ENCODE measurements at places on chromosomes 7 and 10.

DNA sequence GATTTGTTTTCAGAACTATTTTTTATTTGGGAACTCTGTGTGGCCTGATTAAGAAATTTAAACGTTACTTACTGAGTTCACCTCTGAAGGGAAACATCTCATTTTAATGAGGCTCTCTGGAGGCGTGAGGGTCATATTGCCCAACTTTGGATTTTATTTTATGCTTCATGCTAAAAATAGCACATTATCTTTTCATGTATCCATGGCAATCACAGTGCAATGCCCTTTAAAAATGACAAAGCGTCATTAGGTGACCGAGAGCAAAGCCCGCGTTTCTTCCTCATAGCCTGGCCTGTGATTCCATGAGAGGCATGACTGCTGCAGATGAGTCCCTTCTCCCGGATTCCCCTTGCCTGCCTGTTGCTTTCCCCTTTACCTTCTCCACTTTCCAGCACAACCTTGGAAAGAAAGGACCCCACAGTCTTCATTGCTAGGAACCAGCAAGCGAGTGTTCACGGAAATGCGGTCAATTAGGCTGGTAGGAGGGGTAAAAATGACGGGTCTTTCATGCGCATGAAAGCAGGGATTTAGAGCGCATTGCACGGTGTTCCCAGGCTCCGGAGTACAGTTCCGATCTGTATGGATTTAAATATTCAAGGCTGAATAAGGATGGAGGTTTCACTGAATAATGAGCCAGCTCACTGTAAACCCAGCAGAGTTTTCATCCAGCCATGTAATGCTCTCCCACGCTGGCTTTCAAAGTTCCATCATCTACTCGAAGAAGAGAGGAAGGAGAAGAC lies 98.2 kb upstream of the PITRM1 start:
- no peak for DNase-seq

- no peak for DNase-seq
Measured at GRCh38 chr10:34814223-34814912, 728 bp downstream of the PARD3 start.

DNA sequence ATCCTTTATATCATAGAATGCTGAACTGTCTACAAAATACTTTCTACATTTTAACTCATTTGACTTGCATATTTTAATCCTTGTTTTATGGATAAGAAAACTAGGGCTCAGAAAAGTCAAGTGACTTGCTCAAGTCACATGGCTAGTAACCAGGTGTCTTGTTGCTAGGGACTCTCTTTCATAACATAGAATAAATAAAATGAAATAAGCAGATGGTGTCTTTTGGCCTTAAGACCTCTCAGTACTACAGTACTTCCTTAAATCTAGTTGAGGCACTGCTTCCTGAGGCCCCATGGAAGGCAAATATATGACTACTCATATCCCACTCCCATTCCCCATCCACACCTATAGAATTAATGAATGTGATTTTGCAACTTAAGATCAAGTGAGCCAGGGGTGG lies 87.9 kb downstream of the CDK6 start:
- no peak for DNase-seq

DNA sequence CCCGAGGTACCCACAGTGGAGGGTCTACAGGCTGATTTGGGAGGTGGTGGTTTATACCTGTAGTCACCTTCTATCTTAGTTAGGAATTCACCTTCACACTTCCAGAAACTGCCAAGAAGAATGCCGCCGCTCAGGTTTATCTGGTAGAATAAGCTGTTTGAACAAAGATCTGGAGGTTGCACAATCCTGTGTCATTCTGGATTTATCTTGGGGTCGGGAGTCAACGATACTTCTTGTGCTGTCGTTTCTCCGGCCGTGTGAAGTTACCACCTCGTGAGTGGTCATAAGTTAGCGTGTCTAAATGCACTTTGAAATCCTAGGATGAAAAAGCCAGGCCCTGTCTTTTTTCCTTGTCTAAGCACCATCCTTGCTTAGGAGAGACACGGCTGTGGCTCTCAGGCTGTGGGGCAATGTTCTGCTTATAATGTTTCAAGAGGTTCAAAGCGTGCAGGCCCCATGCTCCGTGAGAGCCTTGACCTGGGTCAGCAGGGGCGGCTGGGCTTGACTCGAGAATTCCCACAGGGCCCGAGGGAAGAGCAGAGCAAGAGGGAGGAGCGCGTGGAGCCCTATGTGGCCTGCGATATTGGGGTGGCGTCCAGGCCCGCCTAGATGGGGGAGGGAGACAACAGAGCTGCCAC lies 35.5 kb downstream of the GRIFIN start:
- no peak for DNase-seq

DNA sequence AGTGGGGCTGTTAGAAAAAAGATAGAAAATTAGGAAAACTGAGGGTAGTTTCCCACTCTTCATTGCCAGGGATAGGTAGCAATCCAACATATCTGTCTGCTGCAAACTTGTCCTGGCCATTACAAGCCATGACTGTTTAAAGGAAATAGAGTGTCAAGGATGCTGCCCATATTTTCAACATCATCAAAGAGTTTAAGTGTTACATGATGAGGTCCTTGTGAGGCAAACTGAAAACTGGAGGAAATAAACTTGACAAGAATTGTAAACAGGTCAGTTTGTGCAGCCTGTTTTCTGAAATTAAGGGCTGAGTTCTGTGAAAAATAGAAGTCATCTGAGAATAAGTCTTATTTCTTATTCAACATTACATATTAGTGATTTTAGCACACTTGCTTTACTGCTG lies 78.0 kb downstream of the VWDE start:
- no peak for DNase-seq

DNA sequence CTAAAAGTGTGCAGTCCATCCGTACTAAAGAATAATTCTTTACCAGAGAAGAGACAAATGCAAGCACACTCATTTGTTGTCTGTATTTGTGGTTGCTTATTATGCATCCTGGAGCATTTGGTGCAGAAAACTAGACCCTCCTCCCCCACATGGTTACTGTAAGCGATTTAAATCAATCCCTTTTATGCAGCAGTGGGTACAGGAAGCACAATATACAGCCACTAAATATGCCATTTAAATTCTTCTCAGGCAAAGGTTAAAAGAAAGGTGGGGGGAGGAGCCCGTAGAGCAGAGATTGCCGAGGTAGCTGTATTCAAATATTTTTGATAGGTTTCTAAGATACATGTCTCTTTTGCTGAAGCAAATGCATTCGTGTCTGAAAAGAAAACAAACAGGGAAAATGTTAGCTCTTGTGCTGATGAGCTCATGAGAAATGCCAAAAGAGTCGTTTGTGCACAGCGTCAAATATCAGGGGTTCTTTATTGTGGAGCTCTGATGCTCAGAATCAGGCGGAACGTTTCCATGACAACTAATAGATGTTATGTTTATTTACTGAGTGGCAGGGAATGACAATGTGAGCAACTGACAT lies 131.3 kb upstream of the NPVF start:
- DNase-seq = no peak

DNA sequence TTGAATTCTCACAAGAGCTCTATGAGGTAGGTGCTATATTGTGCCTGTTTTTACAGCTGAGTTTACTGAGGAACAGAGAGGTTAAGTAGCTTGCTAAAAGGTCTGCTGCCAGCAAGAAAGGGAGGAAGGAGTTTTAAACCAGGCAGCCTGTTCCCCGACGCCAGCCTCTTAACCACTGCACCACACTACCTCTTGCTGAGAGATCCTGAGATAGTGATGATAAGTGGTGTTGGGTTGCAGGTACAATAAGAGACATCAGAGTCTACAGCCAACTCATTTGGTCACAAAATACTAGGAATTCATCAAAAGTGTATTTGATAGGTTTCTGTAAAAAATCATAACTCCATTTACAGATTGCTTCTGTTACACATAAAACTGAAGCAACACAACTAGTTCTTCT lies 8.0 kb downstream of the CCDC71L start:
- DNase-seq = no peak

DNA sequence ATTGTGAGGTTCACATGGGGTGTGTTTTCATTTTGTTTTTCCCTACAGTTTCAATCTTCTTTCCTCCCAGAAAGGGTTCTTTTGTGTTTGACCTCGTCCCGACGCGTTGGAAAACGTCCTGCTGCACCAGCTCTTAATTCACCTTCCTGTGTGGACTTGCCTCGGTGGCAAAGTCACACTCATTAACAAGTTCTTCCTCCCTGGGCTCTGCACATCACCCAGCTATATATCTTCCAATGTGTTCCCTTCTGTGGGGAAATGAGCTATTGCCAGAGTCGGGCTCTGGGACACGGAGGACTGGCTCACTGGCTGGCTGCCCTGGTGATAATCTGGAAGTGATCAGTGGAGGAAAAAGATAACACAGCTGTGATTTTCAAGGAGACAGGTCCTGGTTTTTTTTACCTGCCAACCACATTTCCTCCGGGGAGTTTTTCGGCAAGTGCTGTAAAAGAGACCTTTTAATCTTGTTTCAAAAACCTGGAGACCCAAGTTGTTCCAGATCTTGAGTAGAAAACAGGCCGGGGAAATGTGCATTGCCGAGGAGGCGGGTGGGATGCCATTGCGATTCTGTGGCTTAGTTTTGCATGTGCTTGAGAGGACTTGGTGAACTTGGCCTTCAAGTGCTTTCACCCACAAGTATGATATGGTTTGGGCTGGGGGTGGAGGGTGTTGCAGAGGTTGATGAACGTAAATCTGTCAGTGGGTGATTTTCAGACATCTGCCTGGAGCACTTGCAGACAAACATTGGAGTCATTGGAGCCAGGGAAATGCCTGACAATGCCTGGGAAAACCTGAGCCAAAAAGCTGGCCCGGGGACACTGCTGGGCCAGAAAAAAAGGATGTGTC lies 96.5 kb upstream of the CREB5 start:
- DNase-seq = no peak

DNA sequence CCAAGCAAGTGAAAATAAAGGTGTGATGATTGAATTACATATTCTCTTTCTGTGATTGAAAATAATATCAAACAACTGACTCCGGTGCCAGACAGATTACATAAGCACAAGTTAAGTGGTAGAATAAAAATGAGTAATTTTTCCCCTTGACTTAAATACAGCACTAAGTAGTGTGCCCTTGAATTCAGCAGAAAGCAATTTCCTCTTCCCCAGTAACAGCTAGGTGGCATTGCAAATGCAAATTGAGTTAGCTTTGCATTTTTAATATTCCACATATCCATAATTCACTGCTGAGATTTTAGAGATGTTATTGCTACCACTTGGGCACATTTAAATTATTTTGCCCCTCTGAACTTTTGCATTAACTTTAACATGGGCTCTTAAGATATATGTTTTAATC lies 89.8 kb upstream of the NPVF start:
- DNase-seq = no peak
